Stimulated activated CD4-positive, alpha-beta T cell treated with anti-CD3 and anti-CD28 coated beads, Interleukin-4, amount 100 ng/mL, for 48 hours (primary cell): ENCODE measurements at places on chromosomes 13 and 19.
A peak's percentile ranks its signal among the peaks of the same experiment; 100 is the strongest.

DNA sequence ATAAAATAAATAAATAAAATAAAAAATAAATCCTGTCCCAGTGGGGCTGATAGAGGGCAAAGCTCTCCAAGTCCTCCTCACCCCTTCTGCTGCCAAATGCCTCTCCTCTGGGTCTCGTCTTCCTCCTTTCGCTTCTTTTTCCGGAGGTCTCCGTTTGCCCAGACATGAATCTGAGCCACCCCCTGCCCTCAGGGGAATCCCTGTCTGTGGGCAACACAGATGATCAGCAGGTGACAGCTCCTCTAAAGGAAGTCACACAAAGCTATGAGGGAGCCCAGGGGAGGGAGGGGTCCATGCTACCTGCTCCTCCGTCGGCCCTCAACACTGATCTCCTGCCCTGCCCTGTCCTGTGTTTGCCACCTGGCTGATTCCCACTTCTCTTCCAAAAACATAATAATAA lies 479 bp downstream of the TMEM150B start:
- no peak for DNase-seq

- peak; percentile 78 for DNase-seq
Observed at GRCh38 chr19:12965017-12965811, 4.2 kb upstream of the DAND5 start.

DNA sequence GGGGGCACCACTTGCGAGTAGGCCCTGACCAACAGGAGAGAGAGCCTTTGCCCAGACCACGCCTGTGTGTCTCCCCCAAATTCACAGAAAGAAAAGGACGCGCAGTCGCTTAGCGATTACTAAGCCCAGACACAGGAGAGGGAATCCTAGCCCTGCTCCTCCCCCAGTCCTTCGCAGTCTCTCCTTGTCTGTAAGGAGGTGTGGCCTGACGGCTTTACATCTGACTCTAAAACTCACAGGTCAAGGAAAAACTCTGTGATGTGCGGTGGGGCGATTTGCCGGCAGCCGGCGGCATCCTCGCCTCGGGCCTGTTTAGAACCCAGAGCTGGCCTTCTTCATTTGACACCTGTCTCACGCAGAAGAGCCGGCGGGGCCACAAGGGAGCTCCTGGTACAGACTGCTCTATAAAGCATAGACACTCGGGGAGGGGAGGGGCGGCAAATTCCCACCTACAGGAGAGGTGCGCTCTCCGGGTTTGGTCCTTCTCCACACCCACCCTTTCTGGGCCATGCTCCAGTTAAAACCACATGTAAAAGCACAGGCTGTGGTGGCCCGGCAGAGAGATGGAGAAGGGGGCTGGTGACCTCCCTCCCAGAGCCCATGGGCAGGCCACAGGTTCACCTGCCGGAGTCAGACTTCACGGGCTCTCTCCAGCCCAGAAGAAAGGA lies 17.8 kb downstream of the GPR12 start:
- DNase-seq, result no peak

- DNase-seq, result no peak
Observed at GRCh38 chr13:110055089-110055488, 251.9 kb downstream of the COL4A1 start.

GRCh38 chr19:17719730-17720400 lies 585 bp downstream of the MAP1S start:
- DNase-seq, result peak; percentile 28

- no peak for DNase-seq
Observed at GRCh38 chr19:55406826-55407549, 600 bp downstream of the UBE2S start.

- DNase-seq, result no peak
Observed at GRCh38 chr19:47417107-47417745, 2.1 kb downstream of the MEIS3 start.

GRCh38 chr19:28840891-28841290 lies 372.1 kb downstream of the UQCRFS1 start:
- DNase-seq, result no peak

GRCh38 chr19:42270346-42271044 lies 1.4 kb downstream of the CIC start:
- peak; percentile 42 for DNase-seq

DNA sequence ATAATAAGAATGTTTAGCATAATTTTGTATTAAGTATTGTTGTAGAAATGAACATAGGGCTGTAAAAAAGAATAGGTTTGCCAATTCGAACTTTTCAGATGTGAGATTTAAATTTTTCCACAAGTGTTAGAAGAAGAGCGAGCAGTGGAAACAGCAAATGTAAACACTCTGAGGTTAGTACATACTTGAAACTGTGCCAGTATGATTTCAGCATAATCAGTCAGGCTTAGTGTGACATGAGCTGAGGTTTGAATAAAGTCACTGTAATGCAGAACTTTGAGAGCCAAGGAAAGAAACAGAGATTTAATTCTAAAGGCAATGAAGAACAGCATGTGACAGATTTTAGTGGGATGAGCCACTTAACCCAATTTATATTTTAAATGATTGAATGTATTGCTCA lies 2166.4 kb downstream of the PCDH9 start:
- no peak for DNase-seq

- no peak for DNase-seq
Observed at GRCh38 chr19:17314007-17314593, 4.7 kb downstream of the DDA1 start.

DNA sequence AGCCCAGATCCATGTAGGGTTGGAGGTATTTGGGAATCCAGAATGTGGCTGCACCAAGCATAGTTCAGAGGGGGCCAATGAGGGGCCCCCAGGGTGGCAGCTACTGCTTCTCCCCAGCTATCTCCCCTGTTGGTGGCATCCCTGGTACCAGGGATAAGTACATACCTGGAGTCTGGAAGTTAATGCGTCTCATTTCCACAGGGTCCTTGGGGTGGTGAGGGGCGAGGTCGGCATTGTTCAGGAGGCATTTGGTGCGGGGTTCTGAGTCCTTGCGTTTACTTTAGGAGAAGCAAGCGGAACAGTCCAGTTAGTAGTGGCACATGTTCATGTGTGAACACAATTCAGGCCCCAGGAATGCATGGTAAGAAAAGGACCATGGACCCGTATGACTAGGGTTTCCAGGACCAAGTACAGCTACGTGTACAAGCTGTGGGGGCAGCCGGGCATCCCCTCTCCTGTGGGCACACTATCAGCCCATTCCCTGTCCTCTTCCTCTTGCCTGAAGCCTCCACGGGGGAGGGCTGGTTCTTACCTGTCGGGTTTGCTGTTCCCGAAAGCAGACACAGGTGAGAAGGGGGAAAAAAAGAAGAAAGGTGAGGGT lies 122.3 kb downstream of the PTPRS start:
- no peak for DNase-seq

DNA sequence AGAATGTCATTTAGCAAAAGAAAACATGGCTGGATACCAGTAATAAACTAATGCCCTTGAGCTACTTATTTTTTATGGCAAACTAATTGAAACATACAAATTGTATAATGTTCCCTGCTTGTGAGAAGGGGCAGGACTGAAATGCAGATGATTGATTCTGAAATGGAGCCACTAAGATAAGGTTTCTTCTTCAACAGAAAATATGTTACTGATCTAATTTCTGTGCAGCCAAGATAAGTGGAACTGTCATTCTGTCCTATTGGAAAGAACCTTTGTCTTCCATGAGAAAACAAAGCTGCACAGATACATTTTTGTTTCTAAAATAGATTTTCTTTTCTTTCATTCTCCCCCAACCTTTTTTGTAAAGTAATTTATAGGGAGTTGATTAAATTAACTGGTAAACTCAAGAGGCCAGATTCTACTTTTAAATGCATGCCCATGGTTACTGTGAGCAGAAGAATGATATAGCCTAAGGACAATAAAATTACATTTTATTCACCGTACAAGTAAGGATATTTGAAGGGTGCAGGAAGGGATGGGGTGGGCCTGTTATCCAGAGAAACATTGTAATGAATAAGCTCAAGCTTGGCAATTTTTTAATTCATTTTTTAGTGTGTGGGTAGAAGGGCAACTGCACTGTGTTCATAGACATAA lies 39.9 kb downstream of the STARD13 start:
- no peak for DNase-seq

- DNase-seq, result no peak
Observed at GRCh38 chr19:44176590-44176989, 11.7 kb downstream of the ZNF226 start.

GRCh38 chr13:65417953-65418352 lies 1812.2 kb downstream of the PCDH9 start:
- DNase-seq, result no peak

DNA sequence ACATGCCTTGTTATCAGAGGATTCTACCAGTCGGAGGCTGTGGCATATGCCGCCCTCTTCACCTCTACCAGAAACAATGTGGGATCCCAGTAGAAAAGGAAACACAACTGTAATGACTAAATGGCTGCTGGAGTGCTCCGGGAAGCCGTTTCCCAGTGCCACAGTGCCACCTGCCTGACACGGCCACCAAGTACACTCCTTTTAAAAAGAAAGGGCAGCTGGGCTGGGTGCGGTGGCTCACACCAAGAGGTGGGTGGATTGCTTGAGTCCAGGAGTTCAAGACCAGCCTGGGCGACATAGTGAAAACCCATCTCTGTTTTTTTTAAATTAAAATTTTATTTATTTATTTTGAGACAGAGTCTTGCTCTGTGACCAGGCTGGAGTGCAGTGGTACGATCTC lies 67.3 kb downstream of the TRPM4 start:
- no peak for DNase-seq

DNA sequence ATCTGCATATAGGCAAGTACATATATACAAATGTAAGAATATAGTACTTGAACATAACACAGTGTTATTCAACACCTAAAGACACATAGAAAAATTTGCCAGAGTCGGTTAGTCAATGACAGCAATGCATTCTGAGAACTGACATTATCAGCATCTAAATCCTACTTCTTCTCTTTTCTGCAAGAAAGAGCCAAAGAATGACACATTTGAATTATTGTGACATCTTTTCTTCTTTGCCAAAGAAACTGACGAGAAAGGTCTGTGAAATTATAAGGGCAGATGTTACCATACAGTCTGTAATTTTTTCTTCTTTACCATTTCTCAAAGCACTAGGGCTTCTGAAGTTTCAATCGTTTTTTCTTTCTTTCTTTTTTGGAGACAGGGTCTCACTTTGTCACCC lies 350.9 kb upstream of the NBEA start:
- DNase-seq, result no peak
